CD4-positive, alpha-beta T cell treated with Interleukin-10 for 1 hour (primary cell): ENCODE measurements at places on chromosomes 4 and X.

DNA sequence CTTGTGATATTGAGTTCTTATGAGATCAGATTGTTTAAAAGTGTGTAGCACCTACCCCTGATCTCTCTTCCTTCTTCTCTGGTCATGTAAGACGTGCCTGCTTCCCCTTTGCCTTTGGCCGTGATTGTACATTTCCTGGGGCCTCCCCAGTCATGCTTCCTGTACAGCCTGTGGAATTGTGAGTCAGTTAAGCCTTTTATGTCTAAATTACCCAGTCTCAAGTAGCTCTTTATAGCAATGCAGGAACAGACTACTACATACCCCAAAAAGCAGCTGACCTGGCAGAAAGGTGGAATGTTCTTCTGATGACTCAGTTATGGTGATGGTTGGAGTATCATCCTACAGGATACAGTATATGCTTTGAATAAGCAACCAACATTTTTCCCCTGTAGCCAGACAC, 11.4 kb upstream of the MCUB start:
- DNase-seq = peak; percentile 5

GRCh38 chr4:73019462-73020047, 50.0 kb downstream of the COX18 start:
- peak; percentile 41 for DNase-seq

GRCh38 chrX:27808226-27808625, 436 bp downstream of the MAGEB10 start:
- DNase-seq = no peak

- DNase-seq = peak; percentile 90
These were observed 5.6 kb upstream of the KANTR start for GRCh38 chrX:53088136-53088974.

- DNase-seq = no peak
These were observed 2.8 kb downstream of the PRAF2 start for GRCh38 chrX:49070988-49071387.

GRCh38 chr4:57501720-57502119, 391.5 kb upstream of the IGFBP7 start:
- no peak for DNase-seq

- no peak for DNase-seq
These were observed 7.5 kb upstream of the UVSSA start for GRCh38 chr4:1339489-1339888.

DNA sequence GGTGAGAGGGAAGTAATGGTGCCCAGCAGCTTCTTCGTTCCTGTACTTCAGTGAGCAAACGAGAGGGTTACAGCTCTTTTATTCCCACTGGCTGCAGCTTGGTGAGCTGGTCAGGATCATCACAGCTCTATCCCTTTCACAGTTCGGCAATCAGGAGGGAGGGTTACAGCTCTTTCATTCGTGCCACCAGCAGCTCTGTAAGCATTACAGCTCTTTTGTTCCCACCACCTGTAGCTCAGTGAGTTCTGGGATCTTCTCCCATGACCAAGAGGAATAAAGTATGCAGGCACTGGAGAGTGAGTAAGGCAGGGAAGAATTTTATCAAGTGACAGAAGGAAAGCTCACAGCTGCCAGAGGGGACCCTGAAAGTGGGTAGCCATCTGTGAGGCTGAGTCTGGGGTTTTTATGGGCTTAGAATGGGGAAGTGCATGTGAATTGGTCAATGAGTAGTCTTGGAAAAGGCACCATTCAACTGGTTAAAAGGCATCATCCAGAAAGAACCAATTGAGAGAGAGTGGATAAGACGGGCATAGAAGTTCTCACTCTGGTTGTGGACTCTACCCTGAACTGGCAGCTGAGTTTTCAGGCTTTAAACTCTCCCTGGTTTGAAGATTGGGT, 123.7 kb downstream of the COX18 start:
- no peak for DNase-seq

- DNase-seq = no peak
These were observed 98.1 kb upstream of the TEX13D start for GRCh38 chrX:124234348-124234747.

DNA sequence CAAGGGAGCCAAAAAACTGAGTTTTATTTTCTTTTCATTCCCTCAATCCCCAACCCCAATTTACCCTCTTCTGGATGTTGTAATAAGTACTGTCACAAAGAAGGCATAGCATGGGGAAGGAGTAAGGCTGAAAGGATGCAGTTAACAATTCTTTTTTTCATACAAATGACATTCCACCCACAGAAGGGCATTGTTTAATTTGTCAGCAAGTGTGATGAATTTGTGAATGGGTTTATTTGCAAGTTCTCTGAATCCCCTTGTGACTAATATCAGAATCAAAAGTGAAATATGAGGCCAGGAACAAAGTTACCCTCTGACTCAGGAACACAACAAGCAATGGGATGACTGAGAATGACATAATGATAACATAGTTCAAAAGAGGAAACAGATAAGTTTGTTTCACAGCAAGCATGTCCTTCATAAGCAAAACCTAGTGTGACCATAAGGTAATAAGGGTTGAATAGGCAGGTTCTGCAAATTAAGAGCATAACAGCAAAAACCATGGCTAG, 2.1 kb downstream of the GEMIN8 start:
- DNase-seq = no peak

DNA sequence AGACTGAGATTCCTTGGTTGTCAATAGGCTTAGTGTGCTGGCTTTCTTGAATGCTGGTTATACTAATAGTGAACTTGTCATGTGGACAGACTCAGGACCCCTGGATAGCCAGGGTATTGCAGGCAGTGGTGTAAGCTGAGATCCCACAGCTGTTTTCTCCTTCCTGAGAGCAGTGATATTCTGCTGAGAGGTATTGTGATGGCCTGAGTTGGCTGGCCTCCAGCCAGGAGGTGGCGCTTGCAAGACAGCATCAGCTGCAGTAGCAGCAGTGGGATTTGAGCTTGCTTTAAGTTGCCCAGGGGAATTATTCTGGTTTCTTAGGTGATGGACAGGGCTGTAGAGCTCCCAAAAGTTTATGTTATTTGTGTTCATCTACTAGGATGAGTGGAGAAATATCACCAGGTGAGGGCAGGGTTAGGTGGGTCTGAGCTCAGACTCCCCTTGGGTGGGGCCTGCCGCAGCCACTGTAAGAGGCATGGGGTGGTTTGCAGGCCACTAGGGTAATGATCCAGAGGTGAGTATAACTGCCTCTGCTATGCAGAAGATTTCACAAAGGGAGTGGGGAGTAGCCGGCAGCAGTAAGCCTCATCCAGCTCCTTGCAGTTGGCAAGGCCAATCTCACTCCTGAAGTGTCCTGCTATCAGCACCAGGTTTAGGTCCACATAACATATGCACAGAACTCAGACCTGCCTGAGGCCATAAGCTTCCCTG, 66.2 kb downstream of the IL15 start:
- no peak for DNase-seq

GRCh38 chr4:81549984-81550383, 78.3 kb upstream of the RASGEF1B start:
- DNase-seq = no peak

- DNase-seq = no peak
These were observed 1.2 kb downstream of the ENPP6 start for GRCh38 chr4:184216515-184216914.

GRCh38 chr4:152039691-152040090, 278.9 kb upstream of the GATB start:
- DNase-seq = no peak

DNA sequence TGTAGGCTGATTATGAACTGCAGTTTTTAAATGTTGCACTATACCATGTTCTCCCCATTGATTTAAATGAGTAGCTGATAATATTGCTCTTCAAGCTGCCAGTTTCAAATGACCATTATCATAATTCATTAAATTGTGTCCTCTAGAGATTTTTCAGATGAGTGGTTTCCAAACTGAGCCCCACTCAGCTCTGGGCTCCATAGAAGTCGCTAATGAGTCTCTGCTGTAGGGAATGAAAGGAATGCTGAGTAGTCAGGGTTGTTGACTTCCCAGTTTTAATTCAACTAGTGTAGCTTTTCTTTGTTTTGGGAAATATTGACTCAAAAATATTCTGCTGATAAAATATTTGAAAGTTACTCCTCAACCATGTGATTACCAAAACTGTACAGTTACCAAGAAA, 1081.1 kb downstream of the ARAP2 start:
- no peak for DNase-seq

GRCh38 chr4:182978152-182978827, 61.1 kb upstream of the DCTD start:
- DNase-seq = no peak

GRCh38 chrX:69020316-69020715, 144.9 kb downstream of the PJA1 start:
- DNase-seq = no peak

- DNase-seq = peak; percentile 25
These were observed 102.7 kb upstream of the RBPJ start for GRCh38 chr4:26217961-26218676.

- no peak for DNase-seq
These were observed 212.7 kb upstream of the BCOR start for GRCh38 chrX:40310447-40310846.

DNA sequence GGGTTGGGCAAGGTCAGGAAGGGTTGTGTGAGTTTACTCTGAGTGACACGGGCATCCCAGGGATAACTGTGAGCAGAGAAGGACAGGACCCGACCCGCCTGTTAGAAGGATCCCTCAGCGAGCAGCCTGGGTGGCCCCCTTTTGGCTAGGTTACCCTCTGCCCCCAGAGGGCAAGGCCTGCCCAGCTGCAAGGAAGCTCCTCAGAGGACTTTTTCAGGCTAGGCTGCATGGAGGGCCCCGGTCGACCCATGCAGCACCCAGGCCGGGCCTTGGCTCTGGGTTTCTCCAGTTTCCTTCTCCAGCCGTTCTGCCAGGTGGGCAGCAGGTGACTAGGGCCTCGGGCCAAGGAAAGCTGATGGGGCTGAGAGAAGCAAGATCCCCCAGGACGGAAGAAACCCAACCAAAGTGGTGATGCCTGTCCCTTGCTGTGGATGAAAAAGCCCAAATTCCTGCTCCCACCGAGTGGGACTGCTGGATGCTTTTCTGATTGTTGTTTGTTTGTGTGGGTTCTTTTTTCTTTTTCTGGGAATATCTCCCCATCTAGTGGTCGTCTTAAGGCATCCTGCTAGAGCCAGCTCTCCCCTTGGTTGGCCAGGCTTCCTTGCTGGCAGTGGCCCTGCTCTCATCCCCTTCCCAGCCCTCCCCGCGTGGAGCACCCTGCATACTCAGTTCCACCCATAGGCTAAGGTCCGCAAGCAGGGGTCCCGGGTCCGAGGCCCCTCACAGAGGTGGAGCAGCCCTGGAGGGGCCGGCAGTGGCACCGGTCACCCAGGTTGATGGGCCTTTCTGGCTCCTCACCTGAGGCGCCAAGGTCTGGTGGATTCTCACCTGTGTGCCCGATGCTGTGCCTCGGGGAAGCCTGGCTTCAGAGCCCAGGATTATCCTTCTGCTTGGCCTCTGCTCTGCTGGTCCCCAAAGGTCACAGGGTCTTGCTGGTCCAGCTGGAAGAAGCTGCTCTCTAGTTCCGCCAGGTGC, 1.8 kb downstream of the ZFP92 start:
- no peak for DNase-seq

GRCh38 chrX:41026702-41027078, 58.6 kb upstream of the USP9X start:
- DNase-seq = no peak

GRCh38 chr4:75484190-75484589, 30.0 kb downstream of the RCHY1 start:
- no peak for DNase-seq

GRCh38 chr4:73817341-73817740, 19.1 kb upstream of the CXCL6 start:
- DNase-seq = no peak

DNA sequence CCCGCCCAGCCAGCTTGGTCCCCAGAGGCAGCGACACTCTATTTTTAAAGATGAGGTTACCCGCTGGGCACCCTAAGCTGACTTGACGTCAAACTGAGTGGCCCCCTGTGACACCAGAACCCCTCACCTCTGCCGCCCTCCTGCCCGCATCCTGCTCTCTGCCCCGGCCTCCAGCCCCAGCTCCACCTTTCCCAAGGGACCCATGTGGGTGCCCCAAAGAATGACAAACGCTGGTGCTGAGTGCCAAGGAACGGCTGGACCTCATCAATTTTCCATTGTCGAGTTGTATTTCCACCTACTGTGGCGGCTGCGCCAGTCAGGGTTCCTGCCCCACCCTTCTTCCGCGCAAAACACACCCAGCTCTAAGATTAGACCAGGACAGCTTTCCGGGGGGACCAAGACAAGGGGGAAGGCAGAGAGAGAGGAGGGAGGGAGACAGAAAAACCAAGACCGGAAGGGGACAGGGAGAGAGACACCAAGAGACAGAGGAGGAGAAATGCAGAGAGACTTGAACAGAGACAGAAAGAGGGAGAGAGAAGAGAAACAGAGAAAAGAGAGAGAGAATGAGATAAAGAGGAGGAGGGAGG, 2.0 kb downstream of the PRKX start:
- DNase-seq = peak; percentile 47

GRCh38 chr4:138097912-138098600, 144.1 kb downstream of the SLC7A11 start:
- no peak for DNase-seq

GRCh38 chr4:110876866-110877265, 254.0 kb upstream of the PITX2 start:
- no peak for DNase-seq

- peak; percentile 4 for DNase-seq
These were observed 49.8 kb downstream of the SCLT1 start for GRCh38 chr4:129043523-129043922.

GRCh38 chrX:139192386-139192961, 338.1 kb upstream of the F9 start:
- no peak for DNase-seq

DNA sequence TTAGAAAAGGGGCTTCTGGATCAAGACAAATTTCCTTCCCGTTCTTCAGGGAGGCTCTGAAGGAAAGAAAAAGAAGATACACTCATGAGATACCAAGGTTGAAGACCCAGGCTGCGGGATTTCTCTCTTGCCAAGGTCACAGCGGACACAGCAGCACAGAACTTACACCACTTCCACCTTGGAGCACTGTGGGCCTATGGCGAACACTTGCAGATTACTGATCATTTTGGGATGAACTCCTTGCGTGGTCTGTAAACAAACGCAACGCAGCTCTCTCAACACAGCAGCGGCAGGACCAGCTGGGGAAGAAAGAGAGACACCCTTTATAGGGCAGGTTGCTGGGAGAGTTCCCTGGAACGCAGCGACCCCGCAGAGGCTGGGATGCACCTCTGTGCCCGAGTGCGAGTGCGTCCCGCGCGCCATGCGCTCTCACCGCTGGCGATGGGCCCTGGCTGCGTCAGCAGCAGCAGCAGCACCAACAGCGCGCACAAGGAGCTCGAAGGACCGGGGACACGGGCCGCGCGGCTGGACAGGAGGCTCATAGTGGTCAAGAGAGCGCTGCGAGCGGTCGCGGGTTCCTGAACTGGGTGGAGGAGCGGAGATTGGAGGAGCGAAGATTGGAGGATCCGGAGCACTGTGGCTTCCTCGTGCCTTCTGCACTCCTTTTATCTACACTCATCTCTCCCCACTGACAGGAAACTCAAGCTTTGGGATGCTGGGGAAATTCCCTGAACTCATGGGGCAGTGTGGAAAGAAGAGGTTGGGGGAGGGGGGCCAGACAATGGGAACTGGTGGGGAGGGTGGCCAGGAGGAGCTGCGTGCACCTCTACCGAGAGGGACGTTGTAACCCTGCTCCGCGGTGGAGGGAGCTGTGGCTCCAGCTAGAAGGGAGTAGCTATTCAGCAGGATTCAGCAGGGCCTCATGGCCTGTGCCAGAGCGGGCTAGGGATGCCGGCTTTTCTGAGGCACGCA, at the start of gene CXCL5:
Gene CXCL5 (minus strand): TSS at position 638 of the 972 bp plus-strand sequence. CDS start 96 bp downstream, at position 542.
- no peak for DNase-seq

GRCh38 chrX:38717871-38718270, 83.4 kb upstream of the MID1IP1 start:
- peak; percentile 0 for DNase-seq

GRCh38 chr4:152385551-152385950, 150.3 kb downstream of the FBXW7 start:
- DNase-seq = peak; percentile 24

GRCh38 chrX:109873574-109873973, 129.3 kb upstream of the TMEM164 start:
- DNase-seq = no peak
